ENCODE measurements at places on chromosomes 7 and 10.

DNA sequence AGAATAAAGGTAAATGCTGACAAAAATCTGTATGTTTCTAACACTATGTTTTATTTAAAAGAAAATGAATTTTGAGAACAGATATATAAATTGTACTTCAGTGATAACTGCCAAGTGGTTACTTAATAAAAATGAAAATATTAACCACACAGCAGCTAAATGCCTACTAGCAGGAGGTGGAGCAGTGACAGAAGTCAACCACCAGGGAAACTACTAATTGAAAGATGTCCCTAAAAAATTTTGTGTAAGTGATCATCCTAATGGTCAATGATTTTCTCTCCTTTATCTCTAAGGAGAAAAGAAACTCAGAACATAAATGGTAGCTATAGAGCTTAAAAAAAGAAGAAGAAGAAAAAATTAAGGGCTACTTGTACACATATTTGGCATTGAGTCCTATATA, 22.9 kb downstream of the WNT16 start:
- no peak for DNase-seq

DNA sequence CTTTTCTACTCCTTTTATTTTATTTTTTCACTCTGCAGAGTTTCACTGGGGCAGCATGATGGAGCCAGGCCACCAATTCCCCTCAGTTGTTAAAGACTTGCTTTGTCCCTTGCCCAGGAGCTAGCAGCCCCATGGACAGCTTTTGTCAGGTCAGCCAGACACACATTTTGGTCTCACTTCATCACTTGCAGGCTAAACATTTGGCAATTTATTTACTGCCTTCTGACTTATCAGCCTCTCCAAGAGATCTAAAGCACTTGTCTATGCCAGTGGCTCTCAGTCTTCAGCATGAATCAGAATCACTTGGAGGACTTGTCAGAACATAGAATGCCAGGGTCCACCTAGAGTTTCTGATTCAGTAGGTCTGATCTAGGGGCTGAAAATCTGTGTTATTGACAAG, 66.4 kb upstream of the GDF10 start:
- DNase-seq: no peak

DNA sequence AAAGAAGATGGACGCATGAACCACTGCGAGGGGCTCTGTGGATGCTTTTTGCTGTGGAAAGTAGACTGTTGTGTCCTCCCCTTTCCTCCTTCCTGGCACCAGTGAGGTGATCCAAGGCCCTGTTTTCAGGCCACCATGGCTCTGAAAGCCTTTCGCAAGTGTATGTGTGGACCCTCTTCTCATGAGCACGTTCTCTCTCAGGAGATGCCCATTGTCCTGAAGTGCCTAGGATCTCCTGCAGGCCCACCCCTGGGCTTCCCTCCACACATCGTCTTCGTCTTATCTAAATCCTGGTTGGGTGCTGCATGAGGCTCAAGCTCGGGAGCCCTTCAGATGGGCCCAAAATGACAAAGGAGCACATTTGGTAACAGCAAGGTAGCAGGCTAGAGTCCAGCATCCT, 188.2 kb downstream of the PTPN20 start:
- no peak for DNase-seq

DNA sequence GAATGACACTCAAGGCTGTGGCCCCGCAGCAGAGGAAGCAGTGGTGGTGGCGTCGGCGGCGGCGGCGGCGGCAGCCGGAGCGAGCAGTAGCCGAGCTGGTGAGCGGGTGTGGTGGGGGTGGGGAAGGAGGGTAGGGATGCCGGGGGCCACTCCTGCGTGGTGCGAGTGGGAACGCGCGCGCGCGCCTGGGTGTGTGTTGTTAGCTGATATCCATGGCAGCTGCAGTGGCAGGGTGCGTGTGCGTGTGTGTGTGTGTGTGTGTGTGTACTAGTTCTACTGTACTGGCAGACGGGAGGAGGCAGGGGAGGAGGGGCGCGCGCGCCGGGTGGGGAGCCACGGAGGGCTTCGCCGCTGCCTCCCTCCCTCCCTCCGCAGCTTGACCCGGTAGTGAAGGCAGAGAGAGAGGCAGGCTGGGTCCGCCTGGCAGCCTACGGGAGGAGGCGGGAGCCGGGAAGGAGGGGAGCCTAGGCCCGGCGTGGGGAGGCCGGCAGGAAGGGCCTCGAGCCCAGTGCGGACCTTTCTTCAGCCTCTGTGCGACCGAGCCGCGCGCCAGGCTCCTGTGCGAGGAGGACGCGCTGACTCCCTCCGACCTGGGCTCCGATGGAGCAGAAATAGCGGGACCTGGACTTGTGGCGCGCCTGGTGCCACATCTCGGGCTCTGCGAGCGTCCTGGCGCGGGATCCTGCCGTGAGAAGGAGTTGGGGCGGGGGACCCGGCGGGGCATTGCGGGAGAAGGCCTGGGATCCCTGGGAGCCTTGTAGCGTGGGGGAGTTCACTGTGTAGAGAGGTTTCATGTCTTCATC, at the start of gene MAGI2:
Gene MAGI2 (minus strand): TSS at position 110 of the 803 bp plus-strand sequence. CDS start 347 bp downstream, outside the sequence.
- DNase-seq: peak; percentile 70

- DNase-seq: no peak
These were observed 60.7 kb downstream of the TMEM209 start for GRCh38 chr7:130144312-130145171.

DNA sequence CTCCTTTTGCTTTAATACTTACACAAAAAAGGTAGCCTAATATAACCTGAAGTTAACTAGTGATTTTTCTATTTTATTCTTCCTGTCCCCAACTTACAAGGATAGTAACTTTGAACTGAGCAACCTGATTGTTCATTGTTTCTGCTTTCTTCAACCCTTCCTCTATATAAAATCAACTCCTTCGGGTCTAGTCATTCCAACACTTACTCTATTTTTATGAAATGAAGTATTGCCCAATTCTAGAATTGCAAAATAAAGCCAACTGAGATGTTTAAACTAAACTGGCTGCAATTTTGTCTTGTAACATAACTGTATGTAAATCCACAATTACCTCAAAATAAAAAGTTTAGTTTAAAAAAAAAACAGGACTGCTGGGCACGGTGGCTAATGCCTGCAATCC, 20.3 kb upstream of the DNA2 start:
- DNase-seq: no peak

GRCh38 chr7:52129278-52129677, 812.7 kb upstream of the COBL start:
- DNase-seq: no peak

GRCh38 chr10:121078672-121079102, 227.5 kb downstream of the WDR11 start:
- DNase-seq: no peak

GRCh38 chr10:91162495-91163268, 57.8 kb upstream of the PCGF5 start:
- peak; percentile 42 for DNase-seq

Data from glutamatergic neuron (in vitro differentiated cells).